ENCODE measurements at places on chromosomes 16 and 17.

- peak; percentile 93 for DNase-seq
Measured at GRCh38 chr16:27374804-27375425, 27.1 kb upstream of the IL21R start.

DNA sequence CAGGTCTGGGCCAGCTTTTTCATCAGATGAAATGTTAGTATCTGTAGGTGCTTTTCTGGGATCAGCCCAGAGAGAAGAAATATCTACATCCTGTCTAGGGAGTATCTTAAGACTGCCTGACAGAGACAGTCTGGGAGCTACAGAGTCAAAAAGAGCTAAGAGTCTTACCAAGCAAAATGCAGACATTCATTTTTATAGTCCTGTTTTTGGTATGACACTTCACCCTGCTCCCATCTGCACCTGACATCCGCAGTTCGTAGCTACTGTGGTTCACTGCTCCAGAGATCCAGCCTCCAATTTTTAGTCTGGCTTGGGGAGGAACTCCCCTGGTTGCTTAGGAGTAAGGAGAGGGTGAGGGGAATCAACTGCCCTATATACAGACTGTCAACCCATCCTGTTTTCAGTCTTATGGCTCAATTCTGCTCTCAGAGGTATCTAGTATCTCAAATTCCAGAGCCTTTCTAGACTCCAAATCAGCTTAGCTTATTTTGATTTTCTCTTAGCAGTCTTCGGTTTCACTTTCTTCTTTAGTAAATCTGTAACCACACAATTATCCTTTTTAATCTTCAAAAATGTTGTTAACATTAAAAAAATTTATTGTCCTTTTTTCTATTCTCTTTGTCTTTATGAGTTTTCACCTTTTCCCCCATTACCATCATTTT, 97.8 kb downstream of the TMEM100 start:
- no peak for DNase-seq

DNA sequence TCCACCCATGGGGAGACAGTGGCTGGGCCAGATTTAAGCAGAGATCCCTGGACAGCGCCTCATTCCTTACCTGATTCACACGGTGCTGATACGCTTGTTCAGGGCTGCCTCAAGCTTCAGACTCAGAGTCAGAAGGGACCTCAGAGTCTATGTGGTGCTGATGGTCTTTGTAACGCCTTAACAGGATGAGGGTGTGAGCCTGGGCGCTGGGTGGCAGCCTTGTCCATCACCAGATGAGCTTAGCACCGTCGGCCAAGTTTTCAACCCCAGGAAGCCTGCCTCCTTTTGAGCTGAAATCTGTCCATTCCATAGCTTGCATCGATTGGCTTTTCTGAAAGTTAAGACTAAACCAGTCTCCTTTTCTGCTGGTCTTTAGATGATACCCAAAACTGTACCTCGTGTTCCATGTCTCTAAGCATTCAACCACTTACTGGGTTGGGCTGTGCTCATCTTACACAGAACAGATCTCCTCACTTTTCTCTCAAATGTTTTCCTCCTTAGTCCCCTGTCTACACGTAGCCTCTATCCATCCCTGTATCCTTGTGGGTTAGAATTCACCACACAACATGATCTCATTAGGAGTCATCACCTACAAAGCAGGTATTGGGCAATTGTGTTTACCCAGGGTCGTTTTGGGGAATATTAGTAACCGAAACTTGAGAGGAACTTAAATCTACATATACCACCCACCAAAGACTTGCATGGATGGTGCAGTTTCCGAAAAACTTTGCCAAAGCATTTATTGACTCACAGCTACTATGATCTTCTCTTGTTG, 573.4 kb downstream of the CDH13 start:
- no peak for DNase-seq

DNA sequence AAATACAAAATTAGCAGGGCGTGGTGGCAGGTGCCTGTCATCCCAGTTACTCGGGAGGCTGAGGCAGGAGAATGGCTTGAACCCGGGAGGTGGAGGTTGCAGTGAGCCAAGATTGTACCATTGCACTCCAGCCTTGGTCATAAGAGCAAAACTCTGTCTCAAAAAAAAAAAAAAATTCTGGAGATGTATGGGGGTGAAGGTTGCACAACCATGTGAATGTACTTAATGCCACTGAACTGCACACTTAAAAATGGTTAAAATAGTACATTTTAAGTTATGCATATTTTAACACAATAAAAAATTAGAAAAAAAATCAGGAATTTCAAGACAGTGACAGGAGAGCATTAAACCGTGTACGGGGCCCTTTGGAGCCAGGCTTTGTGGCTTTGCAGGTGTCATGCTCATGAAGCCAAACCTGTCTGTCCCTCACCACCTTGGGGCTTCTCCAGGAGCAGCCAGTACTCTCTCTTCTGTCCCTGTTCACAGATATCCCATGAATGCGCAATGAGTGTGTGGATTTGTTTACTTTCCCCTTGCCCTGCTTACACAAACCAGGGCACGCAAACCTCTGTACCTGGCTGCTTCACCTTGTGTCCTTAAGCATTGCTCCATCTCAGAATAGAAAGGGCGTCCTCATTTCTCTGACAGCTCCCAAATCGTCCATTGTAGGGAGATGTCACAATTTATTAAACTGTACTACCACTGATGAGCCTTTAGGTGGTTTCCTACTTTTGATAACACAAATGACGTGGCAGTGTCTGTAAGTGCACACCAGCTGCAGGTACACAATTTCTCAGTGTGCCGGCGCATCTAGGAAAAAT, 58.2 kb upstream of the CBX4 start:
- no peak for DNase-seq

DNA sequence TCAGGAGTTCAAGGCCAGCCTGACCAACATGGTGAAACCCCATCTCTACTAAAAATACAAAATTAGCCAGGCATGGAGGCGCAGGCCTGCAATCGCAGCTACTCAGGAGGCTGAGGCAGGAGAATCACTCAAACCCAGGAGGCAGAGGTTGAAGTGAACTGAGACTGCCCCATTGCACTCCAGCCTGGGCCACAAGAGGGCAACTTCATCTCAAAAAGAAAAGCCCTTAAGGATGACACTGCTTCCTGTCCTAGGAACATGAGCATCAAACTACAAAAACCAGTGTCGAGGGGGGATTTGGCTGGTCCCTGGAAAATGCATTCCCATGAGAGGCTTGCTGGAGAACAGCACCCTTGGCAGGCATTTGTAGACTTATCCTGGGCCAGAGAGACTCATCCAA, 449.5 kb upstream of the PSMD7 start:
- no peak for DNase-seq
